ENCODE measurements at places on chromosomes 2 and 18.
A peak's percentile ranks its signal among the peaks of the same experiment; 100 is the strongest.

DNA sequence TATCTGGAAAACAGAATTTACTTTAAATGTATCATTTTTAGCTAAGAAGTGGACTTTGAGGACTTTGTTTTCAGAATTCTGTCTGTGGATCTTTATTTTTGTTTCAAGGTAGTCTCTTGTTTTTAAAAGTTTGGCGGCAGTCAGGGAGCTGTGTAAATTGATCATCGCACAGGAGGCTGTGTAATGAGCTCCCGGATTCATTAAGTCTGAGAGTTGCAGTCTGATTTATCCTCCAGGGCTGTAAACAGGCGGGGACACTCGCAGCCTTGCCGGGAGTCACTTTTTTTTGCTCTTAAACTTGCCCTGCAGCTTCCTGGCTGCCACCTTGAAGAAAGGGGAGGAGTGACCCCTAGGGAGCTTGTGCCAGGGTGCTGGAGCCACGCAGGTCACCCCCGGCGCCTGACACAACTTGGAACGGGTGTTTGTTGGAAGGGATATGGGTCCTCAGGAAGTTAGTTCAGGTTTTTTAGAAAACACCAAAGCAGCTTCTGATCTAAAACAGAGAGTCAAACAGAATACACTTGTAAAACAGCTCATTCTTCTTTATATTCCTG, 76.2 kb downstream of the DCDC2C start:
- DNase-seq: no peak

- no peak for DNase-seq
Observed at GRCh38 chr2:162537651-162538050, 193.7 kb downstream of the GCA start.

DNA sequence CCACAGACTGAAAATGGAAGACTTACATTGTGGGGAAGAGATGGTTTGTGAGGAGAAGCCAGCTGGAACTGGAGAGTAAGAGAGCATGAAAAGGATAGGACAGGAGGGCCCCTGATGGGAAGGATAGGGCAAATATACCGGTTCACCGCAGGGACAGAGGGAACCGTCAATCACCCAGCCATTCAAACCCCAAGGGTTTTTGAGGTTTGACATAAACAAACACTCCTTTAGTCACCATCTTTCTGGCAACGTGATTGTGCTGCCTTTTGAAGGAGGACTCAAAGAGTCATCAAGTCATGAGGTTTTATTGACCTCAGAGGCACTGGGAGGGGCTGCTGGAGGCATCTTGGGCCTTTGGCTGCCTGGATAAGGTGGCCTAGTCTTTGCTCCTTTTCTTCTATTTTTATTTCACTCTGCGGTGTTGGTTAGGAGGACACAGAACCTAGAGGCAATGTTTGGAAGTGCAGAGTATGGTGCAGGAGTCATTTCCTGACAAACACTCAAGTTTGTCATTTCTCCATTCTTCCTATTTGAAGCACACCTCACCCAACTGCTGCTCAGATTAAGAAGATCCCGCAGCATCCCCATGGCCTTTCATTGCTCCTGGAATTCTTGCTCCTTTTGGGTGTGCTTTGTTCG, 487.3 kb upstream of the SPRED2 start:
- no peak for DNase-seq

DNA sequence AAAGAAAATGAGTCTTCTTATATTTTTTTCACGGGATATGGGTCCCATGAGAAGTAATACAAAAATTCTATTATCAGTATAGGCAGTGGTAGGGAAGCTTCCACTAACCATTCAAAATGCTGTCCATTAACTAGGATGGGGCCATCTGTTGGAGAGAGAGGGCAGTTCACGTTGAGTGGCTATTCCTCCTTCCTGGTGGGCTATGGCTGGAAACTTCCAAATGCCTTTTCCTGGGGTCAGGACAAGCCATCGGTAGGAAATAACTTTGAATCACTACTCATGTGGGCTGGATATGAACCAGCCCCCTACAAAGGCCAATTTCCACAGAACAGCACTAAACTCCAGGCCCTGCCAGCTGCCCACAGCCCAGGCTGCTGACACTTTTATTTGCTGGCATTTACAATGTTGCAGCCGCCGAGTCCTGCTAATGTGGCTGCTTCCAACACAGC, 156.1 kb upstream of the HNRNPA3 start:
- DNase-seq: no peak

DNA sequence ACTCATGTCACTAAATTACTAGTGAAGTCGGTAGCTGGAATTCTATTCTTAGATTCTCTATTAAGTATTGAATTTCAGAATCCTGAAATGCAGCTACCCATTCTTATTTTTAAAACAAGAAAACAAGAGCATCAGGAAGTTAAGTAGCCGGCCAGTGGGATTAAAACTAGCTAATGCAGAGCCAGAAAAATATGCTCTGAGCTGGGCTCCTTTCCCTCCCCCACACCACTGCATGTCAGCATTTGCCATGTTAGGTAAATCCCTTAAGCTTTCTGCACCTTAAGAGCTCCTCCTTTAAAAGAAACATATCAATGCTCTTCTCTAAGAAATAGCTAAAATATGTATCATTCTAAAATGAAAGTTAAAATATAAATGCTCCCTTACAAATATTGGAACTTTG, 72.2 kb upstream of the MFF start:
- no peak for DNase-seq

DNA sequence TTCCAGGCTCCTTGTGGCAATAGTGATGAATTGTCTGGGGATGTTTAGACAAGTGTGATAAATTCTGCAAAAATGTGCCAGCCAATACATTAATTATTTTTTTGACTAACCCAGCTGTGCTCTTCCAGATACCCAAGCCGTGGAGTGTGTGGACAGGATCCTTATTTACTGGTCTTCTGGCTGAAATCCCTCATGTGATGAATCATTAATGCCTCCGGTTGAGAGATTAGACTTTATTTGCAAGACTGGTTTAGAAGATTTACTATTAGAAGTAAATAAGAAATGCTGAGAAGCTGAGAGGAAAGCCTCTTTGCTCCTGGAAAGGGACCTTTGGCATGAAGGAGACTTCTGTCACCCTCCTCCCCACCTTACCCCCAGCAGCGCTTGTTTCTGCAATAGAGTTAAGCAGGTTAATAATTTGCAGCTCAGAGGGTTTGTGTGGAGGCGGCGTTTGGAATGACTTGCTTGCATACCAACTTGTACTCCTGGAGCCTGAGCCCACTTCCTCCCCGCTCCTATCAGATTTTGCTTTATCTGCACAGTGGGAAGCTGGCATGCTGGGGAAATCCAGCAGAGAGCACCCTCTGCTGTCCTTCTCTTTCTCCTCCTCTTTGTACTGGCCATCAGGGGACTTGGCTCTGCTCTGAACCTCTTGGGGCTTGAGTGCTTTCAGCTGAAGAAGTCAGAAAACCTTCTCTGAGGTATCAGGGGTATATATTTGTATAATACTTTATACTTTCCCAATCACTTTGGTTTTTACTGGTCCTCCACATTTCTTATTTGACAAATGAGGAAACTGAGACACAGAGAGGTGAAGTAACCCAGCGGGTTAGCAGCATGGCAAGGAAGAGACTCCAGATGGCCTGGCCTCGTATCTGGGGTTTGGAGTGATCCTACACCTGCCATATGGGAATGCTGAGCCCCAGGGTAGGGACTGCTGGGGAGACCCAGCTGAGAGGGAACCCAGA, 16.3 kb downstream of the SLC3A1 start:
- DNase-seq: no peak

GRCh38 chr18:48702346-48703027, 163.7 kb downstream of the CTIF start:
- no peak for DNase-seq

- no peak for DNase-seq
Observed at GRCh38 chr2:100403722-100404121, 13.7 kb downstream of the CHST10 start.

- no peak for DNase-seq
Observed at GRCh38 chr2:127034883-127035611, 71.9 kb downstream of the BIN1 start.

GRCh38 chr2:229715895-229716507, 1.6 kb upstream of the DNER start:
- no peak for DNase-seq

DNA sequence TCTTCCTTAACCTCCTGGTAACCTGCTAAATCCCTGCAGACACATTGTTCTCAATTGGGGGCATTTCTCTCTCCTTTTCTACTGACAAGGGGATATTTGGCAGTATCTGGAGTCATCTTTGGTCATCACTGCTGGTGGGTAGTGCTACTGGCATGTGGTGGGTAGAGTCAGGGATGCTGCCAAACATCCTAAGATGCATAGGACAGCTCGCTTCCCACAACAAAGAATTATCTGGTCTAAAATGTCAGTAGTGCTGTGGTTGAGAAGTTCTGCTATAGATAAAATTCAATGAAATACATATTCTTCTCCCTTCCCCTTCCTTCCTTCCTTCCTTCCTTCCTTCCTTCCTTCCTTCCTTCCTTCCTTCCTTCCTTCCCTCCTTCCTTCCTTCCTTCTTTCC, 18.7 kb upstream of the LHCGR start:
- no peak for DNase-seq

GRCh38 chr2:1546023-1546591, 132.8 kb downstream of the TPO start:
- DNase-seq: peak; percentile 42

DNA sequence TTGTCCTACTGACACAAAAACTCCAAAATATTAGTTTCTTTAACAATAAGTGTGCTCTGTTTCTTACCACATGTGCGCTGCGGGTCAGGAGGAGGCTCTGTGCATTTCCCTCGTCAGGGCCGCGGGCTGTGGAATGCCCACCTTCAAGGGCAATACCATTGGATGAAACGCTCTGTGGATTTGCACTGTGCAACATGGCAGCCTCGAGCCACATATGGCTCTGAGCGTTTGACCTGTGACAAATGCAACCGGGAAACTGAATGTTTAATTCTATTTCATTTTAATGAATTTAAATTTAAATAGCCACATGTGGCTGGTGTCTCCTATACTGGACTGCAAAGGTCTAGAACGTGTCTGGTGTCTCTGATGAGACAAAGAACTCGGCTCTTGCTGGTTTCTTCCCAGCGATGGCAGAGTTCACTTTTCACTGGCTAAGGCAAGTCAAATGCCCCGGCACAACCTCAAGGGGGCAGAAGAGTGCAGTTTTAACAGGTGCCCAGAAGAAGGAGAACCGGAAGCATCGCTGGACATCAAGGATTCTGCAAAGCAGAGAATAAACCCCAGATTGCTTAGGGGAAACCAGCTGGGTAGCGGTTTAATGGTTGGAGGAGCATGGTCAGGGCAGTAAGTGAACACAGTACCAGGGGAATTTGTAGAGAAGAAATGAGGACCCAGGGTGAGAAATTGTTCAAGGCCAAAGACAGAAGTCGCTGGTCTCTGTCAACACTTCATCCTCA, 37.0 kb upstream of the TMEM18 start:
- DNase-seq: no peak

DNA sequence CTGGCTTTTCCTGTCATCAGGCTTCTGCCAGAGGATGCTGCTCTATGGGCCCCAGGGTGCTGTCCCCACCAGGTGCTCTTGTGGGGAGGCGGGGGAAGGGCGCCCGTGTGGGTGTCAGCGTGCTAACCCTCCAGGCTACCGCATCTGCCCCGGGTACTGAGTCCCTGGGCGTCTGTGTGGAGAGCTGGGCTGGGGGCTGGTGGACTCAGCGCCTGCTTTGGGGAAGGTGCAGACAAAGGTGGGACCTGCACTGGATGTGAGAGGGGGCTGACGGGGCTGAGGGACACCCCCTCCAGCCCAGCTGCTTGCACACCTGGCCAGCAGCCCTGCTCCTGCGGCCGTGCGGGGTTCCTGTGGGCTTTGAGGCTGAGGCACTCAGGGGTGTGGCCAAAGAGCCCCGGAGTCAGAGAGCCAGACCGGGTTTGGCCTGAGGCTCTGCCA, 120.7 kb upstream of the PXDN start:
- no peak for DNase-seq

DNA sequence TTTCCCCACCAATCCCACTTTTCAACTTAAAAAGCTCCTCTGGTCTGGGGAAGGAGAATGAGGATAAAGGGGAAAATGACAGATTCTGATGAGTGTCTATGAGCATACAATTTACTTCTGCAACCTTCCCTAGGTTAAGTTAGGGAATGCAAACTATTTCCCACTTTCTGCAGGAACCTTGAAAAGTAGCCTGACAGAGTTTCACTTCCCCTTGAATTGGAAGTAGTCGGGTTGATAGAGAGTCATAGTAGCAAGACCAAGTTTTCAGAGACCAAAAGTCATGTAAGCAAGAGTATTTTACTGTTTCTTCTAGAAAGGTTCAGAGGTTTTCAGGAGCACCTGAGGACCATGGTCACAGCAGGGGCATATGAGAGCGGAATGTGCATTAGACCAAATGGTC, 815.1 kb downstream of the CPS1 start:
- DNase-seq: no peak

DNA sequence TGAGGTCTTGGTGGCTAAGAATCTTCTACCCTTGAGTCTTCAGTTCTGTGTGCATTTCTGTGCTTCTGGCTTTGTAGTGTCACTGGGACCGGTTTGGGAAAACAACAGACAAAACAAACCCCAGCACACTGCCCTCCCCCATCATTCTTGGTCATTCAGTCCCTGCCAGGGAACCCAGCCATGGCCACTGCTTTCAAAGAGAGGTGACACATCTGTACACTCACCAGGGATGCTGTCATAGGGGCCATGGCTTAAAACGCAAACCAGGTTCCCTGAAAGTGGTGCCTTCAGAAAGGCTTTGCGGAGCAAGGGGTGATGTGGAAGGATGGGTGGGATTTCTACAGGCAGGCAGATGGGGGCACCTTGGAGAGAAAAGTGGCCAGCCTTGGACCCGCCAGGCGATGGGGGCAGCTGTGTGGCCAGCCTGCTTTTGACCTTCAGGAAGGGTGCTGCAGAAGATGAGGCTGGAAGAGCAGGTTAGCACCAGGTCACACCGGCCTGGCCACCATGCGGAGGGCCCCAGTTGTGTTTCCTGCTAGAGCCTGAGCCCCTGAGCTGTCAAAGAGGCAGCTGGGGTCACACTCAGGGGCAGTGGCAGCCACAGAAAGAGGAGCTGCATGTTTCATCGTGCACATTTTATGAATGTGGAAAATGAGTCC, 101.3 kb downstream of the INHBB start:
- no peak for DNase-seq

GRCh38 chr2:138615257-138615656, 113.7 kb downstream of the SPOPL start:
- no peak for DNase-seq

DNA sequence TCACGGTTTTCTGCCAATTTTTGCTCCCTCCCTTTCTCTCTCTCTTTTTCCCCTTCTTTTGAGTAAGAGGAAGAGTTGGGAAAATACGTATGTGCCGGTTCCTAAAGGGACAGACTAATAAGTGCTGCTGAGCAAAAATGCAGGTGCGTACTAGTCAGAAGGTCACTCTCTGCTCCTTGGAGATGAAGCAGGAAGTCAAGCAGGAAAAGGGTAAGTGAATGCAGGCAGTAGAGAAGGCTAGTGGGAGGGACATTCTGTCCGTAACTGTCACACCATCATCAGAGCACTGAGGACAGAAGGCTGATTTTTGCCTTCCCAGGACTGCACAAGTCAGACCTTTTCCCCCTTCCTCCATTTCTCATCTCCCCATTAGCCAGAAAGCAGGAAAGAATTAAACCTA, 105.7 kb downstream of the CDH2 start:
- DNase-seq: no peak

DNA sequence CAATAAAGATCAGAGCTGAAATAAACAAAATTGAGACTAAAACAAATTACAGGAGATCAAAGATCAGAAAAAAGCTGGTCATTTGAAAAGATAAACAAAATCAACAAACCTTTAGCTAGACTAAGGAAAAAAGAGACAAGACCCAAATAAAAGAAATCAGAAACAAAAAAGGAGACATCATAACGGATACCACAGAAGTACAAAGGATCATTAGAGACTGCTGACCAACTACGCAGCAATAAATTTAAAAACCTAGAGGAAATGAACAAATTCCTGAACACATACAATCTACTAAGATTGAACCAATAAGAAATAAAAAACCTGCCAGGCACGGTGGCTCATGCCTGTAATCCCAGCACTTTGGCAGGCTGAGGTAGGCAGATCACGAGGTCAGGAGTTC, 33.7 kb downstream of the USP34 start:
- DNase-seq: no peak

Data from skin of body (tissue), 3 donors.